ENCODE measurements at places on chromosomes 11 and 22.

- no peak for DNase-seq
These were observed 89.4 kb upstream of the VPREB1 start for GRCh38 chr22:22155146-22155545.

DNA sequence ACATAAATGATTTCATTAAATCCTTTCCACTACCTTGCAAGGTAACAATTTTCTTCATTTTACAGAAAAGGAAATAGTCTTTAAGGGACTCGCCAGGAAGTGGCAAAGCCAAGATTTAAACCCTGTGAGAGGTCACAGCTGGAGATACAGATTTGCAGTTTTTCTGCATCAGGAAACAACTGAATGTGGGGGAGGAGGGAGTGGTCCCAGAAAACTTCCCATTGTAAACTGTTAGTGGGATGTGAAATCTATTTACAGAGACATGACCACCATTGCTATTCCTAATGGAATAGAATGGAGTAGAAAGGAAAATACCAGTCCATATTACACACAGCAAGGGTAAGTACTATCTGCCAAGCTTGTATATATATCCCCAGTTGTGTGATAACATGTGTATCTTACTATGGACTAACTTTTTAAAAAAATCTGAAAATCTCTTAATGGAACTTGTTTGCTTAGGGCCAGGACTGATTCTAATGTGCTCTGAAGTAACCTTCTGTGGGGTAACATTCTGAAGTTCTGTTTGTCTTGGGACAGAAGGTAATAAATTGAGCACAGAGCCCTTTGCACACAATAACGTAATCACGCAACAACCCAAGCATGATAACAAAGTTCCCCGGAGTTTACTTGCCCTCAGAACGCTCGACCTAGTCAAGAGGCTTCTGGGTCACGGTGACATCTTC lies 10.9 kb upstream of the TSKU start:
- DNase-seq: no peak

- no peak for DNase-seq
These were observed 84.7 kb upstream of the WNT7B start for GRCh38 chr22:46061501-46062231.

DNA sequence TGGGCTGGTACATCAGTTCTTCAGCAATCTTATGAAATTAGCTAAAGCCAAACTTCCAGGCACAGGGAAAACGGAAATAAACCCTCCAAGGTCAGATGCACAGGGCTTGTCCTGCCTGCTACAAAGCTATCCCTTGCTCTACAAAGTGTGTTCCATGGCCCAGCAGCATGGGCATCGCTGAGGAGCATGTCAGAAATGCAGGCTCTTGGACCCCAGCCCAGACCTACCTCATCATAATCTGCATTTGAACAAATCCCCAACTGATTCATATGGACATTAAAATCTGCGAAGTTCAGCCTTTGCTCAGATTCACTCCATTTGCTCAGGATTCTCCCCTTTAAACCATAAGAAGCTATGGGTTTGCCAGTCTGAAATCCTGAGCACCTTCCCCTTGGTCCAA lies 129.7 kb upstream of the CSNK2A3 start:
- no peak for DNase-seq

- DNase-seq: no peak
These were observed 1160.4 kb downstream of the BRD1 start for GRCh38 chr22:48667289-48667688.

GRCh38 chr11:118911113-118911879 lies 14.4 kb downstream of the BCL9L start:
- no peak for DNase-seq

DNA sequence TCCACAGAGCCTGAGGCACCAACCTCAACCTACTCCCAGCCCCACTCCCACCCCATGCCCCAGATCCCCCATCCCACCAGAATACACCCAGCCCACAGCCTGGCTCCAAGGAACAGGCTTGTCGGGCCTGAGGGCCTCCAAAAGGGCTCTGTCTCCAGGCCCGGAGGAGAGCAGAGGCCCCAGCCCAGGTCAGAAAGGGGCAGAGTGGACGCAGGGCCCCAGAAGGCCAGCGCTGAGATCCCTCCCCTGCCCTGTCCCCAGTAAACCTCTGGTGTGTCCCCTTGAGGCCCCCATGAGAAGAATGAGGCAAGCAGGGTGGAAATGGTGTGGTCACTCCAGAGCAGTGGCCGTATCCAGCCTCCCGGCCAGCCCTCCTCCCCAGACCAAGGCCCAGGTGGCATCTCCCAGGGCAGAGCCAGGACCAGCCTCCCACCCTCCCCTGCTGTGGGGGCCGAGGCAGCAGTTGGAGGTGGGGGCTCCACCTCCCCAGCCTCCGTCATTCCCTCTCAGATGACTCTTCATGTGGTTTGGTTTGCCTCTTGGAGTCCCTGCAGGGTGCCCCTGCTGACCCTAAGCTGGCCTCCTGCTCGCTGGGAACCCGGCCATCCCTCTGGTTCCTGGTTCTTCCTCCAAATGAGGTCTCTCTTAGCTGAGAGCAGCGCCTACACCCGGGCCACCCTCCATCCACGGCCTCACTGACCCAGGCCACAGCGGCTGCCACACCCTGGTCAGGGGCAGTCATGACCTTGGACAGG lies 195.0 kb downstream of the IGLL1 start:
- no peak for DNase-seq

DNA sequence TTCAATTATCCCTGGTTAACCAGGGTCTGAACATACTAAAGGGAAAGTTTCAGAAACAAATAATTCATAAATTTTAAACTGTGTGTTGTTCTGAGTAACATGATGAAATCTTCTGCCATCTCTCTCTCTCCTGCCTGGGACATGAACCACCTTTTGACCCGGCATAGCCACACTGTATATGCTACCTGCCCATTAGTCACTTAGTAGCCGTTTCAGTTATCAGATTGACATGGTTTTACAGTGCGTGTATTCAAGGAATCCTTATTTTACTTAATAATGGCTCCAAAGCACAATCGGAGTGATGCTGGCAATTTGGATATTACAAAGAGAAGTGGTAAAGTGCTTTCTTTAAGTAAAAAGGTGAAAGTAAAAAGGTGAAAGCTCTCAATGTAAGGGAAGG lies 227.1 kb upstream of the CCDC179 start:
- no peak for DNase-seq

DNA sequence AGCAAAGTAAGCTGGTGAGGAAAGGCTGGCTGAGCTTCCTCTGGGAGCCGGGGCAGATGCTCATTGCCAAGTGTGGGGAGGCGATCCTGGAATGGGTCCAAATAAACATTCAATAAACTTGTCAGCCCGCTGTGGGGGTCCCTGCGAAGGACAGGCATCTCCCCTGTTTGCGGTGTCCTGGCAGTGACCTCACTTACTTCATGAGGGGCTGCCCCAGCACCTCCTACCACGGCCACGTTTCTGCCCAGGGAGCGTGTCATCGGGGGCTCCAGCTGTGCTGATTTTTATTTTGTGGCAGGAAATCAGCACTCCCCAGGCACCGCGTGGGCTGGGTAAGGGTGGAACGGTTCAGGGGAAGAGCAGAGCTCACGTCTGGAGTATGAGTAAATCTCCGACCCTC lies 493.9 kb upstream of the B3GAT1 start:
- DNase-seq: no peak

DNA sequence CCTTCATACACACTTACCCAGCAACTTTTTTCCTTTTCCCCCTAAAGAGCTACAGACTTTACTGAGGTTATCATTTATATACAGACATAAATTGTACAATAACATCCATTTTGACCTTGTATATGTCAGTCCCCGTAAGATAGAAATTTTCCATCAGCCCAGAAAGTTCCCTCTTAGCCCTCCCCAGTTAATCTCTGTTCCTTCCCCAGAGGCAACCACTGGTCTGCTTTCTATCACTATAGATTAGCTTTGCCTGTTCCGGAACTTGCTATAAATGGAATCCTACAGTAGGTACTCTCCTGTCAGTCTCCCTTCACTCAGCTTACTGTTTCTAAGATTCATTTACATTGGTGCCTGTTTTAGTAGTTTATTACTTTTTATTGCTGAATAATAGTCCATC lies 54.9 kb downstream of the TSPAN18 start:
- no peak for DNase-seq

DNA sequence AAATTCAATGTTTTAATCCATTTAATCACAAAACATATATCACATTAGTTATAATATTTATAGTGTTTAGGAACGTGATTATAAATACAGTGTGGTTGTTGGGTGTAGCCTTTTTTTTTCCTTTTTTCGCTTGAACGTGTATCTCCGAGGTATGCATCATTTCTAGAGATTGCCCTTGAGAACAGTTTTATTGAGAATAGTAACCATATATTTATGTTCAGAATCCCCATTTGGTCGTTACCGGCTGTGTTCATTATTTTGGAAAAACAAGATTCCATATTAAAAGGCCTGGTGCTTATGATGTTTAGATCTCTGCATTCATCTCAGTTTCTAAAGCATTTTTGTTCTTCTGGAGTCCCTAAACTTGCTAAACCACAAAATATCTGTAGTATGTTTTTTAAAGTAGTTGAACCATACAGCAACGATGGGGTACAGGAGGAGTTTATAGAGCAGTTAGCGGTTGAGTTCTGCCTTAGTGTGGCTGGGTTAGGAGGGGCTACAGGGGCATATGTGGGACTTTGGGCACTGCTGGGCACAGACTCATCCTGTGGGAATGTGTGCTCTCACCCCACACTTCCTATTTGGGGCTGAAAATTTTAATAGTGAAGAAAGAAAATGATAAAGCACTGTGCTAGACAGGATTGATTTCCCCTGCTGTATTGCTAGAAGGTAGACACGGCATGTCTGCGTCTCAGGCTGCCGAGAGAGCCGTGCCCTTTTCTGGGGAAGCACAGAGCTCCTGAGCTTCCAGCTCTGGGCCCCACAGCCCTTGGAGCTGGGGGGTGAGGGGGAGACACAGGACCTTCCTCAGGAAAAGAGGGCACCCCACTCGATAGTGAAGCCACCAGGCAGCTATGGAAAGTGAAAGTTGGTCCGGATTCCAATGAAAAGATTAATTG lies 81.5 kb upstream of the PPARA start:
- no peak for DNase-seq

DNA sequence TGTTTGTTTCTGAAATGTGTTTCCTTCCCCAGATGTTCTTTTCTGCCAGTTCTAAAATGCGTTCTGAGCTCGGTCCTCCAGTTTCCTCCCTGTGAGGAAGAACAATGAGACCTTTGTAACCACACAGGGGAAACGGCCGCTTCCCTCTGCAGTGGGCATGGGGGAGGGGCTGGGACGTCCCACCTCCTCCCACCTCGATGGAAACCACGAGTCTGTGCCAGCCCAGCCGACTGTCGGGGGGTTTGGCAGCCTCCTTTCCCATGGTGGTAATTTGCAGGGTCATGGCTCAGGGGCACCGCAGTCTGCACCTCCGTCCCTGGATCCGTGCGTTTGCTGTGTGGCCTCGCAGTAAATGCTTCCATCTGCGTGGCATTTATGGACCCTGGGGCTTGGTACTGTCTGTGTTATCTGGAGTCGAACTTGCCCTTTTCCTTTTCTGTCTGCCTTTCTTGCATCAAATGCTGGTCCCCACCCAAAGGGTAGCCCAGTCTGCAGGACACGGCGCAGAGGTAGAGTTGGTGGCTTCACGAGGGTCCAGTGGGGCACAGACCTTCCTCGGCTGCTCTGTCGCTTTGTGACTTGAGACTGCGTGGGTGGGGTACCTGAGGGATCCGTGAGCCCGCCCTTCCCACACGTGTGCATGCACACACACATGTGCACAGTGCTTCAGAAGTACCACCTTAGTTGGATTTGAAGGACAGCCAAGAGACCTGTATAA lies 16.1 kb downstream of the LRP5 start:
- no peak for DNase-seq

GRCh38 chr11:130908770-130909625 lies 7.3 kb downstream of the SNX19 start:
- no peak for DNase-seq

DNA sequence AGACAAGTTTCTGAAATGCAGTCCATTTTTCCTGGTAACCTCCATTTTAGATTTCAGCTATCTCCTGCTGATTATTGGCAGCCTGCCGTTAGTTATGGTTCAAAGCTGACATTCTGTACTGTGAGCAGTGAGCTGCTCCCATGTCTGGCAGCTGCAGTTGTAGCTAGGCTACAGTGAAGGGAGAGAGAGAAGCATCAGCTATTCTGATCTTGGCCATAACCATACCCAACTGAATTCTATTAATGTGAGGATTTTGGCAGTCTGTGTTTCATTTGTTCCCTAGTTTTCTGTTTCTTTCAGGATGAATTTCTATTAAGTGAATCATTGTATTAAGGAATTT lies 33.4 kb downstream of the SIK2 start:
- no peak for DNase-seq

GRCh38 chr11:43580735-43581369 lies 99.7 kb upstream of the HSD17B12 start:
- no peak for DNase-seq

DNA sequence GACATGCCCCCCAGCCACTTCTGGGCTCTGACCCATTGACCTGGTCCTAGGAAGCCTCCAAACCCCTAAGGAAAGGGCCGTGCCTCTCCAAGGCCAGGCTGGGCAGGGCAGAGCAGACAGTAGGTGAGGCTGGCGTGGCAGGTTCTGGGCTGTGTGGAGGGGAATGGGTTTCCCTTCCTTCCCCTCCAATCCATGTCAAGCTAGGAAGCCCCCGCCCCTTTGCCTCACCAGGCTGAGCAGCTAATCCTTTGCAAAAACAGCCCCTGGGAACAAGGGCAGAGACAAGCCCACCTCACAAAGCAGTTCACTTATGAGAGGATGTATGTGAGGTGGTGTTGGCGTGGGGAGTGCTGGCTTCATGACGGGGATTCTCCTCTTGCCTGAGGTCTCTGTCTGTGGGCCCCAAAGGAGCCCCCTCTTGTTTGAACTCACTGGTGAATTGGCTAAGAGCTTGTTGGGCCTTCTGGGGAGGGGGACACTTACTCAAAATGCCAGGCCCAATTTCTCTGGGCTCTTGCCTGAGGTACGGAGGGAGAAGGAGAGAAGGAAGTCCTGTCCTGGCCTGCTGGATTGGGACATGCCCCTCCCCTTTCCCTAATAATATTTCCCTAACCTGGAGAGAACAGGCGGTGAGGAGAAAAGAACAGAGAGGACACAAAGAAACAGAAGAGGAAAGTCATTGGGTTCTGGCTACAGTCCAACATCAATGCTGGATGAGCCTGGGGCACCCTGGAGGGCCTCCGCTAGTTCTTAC lies 1.6 kb upstream of the TRIM29 start:
- no peak for DNase-seq

GRCh38 chr11:495537-495931 lies 11.5 kb downstream of the RNH1 start:
- DNase-seq: no peak

DNA sequence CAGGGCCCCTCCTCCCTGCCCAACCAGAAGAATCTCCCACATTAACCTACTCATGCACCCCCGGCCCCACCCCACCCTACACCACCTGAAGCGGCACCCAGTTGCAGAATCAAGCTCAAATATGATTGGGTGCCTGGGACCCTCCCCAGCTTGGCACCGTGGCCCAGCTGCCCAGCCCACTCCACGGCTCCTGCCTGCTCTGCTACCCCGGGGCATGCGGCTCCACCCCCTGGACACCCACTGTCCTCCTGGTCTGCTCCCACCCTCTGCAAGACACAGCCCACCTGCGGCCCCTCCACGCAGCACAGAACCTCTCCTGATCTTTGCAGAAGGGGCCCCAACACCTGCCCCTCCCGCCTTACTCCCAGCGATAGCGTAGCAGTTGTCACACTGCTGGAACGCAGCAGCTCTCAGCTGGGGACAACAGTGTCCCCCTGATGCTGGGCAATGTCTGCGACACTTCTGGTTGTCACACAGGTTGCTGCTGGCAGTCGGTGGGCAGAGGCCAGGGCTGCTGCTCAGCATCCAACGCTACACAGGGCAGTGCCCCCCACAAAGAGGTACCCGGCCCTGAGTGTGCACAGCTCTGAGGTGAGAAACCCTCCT lies 32.0 kb upstream of the TESMIN start:
- no peak for DNase-seq

GRCh38 chr11:44853666-44854065 lies 97.0 kb downstream of the TP53I11 start:
- DNase-seq: no peak

- DNase-seq: no peak
These were observed 8.8 kb downstream of the ASPHD2 start for GRCh38 chr22:26437694-26438392.

All from D721Med (cell line).